SW 1271 (cell line): ENCODE measurements at places on chromosomes 3 and 15.

DNA sequence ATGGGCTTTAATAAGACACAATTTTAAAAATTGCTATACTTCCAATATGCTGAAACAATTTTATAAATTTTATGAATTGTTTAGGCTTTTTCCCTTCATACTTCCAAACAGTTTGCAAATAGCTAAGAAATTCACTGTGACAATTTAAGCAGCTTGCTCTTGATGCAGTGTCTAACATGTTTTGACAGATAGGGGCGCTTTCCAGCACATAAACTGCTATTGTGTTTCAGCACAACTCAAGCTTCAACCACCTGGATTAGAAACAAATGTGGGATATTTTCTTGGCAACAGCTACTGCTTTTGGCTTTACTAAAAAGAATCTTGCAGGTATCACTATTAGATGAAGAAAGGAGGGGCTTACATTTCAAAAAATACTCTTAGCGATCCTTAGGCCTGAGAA is 565.8 kb upstream of the DPPA4 start:
- no peak for DNase-seq

GRCh38 chr3:124772081-124772831 is 42.0 kb downstream of the UMPS start:
- no peak for DNase-seq

DNA sequence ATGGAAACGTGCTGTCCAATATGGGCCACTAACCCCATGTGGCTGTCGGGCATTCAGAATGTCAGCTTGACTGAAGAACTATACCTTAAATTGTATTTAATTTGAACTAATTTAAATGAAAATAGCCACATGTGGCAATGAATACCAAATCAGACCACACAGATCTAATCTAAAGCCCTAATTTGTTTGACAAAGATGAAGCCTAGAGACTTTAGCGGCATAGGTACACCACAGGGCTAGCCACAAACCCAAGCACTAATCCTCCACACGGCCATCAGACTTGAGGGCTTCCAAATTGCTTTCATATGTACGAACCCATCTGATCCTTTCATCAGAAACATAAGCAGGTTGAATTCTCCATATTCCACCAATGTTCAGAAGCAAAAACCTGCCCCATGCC is 81.4 kb downstream of the SHQ1 start:
- DNase-seq: no peak

- DNase-seq: no peak
Measured at GRCh38 chr15:23857028-23857641, 170.0 kb upstream of the NDN start.

- DNase-seq: no peak
Measured at GRCh38 chr15:75887178-75887577, 16.5 kb upstream of the FBXO22 start.

- DNase-seq: no peak
Measured at GRCh38 chr3:62293051-62293780, 80.1 kb downstream of the FEZF2 start.

DNA sequence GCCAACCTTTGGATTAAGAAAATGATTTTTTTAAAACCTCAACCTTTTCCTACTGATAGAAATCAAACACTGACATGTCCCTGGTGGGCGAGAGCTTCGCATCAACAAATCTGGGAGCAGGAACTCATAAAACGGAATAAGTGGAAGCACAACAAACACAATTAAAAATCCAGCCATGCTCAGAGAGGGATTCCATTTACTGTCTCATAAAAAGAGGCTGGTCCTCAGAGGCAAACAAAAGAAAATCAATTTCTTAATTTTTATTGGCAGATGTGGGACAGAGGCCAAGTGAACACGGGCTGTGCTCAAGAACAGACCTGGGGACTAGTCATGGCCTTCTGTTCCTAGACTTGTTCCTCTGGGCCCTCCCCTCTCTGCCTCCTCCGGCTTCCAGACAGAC is 214.5 kb downstream of the NTRK3 start:
- DNase-seq: no peak

- DNase-seq: no peak
Measured at GRCh38 chr3:98782824-98783500, 19.8 kb downstream of the ST3GAL6 start.

DNA sequence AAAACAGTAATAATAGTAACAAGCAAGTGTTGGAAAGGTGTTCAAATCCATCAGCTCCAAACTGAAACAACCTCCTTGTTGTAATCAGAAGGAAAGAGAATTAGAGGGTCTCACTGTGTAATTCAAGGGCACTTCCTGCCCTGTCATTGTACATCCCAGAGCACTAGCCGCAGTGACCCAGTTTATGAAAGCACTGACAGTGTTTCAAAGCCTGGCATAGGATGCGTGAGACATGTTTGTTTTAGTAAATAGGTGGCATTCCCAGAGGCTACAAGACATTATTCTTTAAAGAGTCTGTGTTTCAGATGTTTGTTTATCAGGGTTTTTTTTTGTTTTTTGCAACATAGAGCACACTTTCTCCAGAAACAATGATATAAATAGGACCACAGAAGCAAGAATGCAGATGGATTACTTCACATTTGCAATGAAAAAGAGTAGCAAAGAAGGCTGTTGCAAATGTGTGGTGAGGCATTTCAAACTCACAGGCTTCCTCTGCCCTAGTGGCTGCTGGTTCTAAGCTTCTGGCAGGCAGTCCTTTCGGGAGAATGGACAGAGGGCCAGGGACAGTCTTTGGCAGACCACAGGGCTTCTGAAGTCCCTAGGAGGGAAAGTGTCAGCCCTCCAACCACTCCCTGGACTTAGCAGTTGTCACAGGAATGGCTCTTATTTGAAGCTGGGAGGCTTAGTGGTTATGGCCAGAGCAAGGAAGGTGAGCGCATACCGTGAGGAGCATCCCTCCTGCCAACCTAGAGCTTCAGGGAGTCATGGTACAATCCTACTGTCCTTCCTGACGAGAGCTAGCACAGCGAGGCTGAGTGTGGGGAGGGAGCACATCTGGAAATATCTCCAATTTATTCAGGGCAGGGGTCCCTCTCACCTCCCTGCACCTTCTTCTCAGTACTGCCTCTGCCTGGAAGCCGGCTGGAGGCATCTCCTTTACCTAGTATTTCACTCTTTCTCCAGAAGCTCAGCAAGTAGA is 31.4 kb upstream of the TIPARP start:
- DNase-seq: no peak

- DNase-seq: no peak
Measured at GRCh38 chr3:17192995-17193394, 308.2 kb downstream of the PLCL2 start.

GRCh38 chr3:46482632-46483350 is 15.0 kb upstream of the RTP3 start:
- DNase-seq: no peak

- peak; percentile 63 for DNase-seq
Measured at GRCh38 chr3:15332405-15333098, at the start of gene SH3BP5. Gene SH3BP5, minus strand, starts transcription at chr3:15332586. Its CDS starts 178 bp downstream, at chr3:15332408.

GRCh38 chr3:37041546-37042195 is 48.4 kb downstream of the MLH1 start:
- DNase-seq: no peak

DNA sequence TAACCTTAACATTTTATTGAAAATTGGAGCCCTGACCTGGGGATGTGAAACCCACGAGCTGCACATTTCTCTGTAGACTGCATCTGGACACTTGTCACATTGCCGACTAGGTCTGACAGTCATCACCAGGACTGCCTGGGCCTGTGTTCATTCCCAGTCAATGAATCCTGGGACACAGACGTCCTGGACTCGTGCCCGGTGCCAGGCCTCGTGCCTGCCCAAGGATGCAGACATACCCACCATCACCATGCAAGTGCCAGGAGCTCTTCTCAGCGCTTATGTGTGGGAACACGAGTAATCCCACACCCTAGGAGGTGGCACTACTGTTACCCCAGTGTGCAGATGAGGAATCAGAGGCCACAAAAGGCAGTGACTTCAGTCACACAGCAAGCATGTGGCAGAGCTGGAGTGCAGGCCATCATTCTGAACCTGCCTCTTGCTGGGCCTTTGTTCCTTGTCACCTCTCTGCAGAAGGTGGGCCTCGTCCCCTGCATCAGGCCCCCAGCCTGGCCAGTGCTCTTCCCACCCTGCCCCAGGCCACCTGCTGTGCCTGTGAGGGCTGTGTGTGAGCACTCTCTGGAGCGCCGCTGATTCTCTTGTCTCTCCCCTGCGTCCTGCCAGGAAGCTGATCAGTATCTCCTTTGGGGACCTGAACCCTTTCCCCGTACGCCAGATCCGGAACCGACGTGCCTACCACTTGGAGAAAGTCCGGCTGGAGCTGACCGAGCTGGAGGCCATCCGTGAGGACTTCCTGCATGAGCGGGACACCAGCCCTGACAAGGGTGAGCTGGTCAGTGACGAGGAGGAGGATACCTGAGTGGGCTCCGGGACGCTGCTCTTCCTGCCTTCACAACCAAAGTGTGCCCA is 58.5 kb downstream of the ADAMTS7 start:
- DNase-seq: no peak

DNA sequence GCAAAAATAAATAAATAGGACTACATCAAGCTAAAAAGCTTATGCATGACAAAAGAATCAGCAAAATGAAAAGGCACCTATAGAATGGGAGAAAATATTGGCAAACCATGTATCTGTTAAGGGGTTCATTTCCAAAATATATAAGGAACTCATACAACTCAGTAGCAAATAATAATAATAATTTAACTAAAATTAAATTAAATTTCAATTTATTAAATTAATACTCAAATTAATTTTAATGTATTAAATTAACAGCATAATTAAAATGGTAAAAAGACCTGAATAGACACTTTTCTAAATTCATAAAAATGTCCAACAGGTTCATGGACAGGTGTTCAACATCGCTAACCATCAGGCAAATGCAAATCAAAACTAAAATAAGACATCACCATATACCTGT is 34.0 kb upstream of the THBS1 start:
- no peak for DNase-seq

GRCh38 chr15:34102175-34102925 is 467 bp downstream of the PGBD4 start:
- no peak for DNase-seq

- no peak for DNase-seq
Measured at GRCh38 chr15:60125334-60125733, 121.2 kb downstream of the FOXB1 start.

- DNase-seq: no peak
Measured at GRCh38 chr3:22734207-22734606, 468.9 kb upstream of the UBE2E2 start.

GRCh38 chr15:69060041-69060481 is 45.6 kb downstream of the NOX5 start:
- DNase-seq: no peak

GRCh38 chr3:128801779-128802380 is 75.9 kb downstream of the RAB7A start:
- DNase-seq: no peak

DNA sequence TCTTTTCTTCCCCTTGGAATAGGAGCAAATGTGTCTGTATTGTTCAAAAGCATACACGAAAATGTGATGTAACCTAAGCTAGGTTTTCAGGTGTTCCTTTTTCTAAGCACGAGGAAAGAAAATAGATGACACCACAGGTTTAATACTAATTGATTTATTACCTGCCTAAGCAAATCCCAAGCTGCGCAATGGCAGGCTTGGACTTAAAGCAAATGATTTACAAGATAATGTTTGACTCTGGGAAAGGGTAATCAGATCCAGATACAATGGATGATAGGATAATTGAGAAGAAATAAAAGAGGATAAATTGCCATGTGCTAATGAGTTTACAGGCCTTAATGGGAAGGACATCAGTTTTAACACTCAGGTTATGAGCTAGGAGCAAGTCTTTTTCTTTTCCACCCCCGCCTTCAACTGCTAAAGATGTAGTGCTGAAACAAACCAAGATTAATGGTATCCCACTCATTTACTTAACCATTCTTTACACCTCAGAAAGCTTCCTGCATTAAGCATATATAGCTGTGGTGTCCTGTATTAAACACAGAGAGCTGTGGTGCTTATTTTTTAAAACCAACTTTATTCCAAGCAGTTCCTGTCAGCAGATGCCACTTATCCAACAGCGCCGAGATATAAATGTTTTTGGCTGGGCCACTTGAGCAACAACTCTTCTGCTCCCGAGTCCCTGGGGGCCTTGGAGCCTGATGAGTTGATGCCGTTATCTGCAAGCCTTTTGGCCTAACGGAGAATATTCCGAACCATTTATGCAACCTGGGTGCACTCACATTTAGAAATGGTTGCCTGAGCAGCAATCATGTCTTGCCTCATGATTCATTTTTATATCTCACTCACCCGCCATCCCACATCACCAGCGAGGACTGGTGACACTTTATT is 205.5 kb downstream of the MECOM start:
- DNase-seq: no peak

DNA sequence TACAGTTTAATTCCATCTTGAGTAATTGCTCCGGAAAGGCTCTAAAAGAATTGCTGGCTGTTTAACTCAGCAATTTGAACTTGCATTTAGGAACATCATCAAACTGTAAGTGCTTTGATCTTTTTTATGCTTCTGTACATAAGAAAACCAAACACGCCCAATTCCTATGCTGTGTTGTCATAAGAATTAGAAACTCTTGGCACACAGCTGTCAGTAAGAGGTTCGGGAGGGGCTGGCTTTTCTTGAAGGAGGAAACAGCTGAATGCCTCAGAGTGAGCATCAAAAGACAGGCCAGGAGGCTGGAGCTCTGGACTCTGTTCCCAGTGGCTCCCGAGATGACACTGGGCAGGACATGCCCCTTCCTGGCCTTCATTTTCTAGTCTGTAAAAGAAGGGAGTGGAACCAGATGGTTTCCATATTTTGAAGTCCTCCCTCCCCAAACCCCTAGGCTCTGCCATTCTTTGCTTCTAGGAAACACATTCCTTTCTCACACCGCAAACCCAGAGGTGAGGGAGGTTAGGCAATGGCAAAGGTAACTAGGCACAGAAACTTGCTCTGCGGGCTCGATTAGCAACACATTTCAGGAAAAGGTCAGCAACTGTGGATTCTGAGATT is 73.7 kb upstream of the DLG1 start:
- DNase-seq: no peak

- no peak for DNase-seq
Measured at GRCh38 chr15:57133127-57133968, 214.9 kb downstream of the TCF12 start.

DNA sequence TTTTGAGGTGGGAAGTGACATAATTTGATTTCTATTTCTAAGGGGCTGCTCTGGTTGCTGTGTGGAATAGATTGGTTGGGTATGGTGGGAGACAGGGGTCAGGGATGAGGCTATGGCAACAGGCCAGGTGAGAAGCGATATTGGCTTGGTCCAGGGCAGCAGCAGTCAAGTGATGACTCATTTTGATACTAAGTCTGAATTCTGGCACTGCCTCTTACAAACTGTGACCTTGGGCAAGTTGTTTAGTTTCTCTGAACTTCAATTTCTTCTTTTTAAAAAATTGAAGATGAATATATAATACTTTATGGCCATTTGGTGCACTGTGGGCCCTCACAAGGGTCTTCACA is 40.4 kb upstream of the CLSTN2 start:
- DNase-seq: no peak

GRCh38 chr3:64266983-64267382 is 41.7 kb upstream of the PRICKLE2 start:
- no peak for DNase-seq

GRCh38 chr15:78979456-78980320 is 34.8 kb upstream of the CTSH start:
- DNase-seq: peak; percentile 69
